NCI-H82 (cell line): ENCODE measurements at places on chromosomes 12 and 14.

DNA sequence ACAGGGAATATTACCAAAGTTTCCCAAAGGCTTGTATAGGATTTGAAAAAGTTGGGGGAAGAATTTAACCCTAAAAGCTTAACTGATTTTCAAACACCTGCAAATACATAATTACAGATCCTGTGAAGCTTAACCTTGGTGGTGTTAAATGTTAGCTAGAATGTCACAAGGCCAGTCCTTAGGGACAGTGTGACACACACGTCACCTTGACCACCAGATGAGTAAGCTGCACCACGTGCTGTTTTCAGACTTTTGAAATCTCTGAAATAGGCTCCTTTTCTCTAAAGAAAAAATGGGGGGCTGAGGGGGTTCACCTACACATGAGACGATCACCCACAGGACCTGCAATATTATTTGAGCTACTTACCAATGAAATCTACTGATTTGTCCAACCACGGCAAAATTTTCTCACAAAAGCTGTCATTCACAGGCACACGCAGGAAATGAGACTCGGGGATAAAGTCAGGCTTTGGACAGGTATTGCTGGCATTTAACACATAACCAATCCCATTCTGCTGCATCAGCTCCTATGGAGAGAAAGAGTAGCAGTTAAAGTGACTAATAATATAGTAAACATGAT lies 75.9 kb downstream of the DUSP16 start:
- DNase-seq: no peak

DNA sequence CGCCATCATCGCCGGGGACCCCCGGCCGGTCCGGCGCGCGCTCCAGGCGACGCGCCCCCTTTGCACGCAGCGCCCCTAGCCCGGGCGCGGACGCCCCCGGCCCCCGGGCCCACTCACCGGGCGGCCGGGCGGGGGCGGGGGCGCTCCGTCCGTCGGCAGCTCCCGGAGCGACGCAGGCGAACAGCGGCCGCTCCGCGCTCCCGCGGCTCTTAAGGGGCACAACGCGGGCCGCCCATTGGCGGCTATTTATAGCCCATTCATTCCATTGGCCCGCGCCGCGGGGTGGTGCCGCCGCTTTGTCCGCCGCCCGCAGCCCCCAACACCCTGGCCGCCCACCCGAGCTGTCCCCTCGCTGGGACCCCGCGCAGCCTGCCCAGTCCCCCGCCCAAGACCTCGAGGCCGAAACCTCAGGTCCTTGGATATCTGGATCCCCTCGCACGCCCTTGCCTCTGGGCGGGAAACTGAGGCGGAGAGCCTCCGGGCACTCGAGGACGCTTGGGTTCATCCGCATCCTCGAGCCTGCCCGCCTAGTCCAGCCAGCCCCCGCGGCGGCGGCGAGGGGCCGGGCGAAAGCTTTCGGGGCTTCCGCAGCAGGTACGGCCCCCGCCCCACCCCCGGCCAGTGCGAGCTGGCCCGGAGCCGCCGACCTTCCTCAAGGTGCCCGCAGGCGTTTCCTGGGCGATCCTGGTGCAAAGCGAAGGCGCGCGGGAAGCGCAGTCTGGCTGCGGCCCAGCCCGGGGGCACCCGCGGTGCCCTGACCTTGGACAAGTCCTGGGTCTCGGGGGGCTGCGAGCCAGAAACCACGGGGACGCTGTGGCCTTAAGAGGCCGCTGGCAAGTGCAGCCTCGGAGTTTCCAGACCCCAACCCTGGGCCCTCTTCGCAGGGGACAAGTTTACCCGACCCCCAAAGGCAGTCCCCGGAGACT lies at the start of gene CKB:
CKB (minus strand) TSS at position 182 of the 926 bp plus-strand sequence. CDS start 337 bp downstream, outside the sequence.
- DNase-seq: peak; percentile 90

- no peak for DNase-seq
Observed at GRCh38 chr14:91399868-91400640, 17.6 kb downstream of the CCDC88C start.

- no peak for DNase-seq
Observed at GRCh38 chr12:56081393-56082347, 1.7 kb downstream of the ERBB3 start.

DNA sequence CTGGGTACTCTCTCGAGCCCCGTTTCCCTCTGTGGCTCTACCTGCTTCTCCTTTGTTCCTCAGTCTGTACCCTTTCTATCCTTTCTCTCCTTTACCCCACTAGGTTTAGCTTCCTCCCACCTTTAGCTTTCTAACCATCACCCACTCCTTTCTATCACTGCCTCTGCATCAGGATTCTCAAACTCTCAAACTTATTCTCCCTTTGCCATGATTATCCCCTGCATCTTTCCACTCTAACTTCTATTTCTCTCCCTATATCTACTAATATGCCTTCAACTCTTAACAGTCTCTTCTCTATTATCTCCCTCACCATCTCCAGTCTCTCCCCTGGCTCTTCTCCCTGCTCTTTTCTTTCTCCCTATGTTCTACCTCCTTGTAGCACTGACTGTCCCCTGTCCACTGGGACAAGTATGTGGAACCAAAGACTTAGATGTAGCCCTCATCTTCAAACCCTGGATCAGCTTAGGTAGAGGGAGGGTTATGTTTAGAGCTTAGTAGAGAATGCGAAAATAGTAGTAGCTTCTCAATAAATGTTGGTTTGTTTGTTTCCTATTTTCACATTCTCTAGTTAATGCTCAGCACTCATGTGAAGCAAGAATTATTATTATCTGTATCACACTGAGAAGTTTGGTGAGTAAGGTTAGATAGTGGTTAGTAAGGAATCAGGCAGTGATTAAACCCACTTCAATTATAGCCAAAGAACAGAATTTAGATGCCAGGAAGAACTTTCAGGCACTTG lies 3.4 kb downstream of the GDF11 start:
- DNase-seq: no peak

GRCh38 chr12:119274636-119275065 lies 59.9 kb upstream of the CCDC60 start:
- no peak for DNase-seq

GRCh38 chr12:40261937-40262336 lies 37.1 kb downstream of the LRRK2 start:
- DNase-seq: no peak

DNA sequence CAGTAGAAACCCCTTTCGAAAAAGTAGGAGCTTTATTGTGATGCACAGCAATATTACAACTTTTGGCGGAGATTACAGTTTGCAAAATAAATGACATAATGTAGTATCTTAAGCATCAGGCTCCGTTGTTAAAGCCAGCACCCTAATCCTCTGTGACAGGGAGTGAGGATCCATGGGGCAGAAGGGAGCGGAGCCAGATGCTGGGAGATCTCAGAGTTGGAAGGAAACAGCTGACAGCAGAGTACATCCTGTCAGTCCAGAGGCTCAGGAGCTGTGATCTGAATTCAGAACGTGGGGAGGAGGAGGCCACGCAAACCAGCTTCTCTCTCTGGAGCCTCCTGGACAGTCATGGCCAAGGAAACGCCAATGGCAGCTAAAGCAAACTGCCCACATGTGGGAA lies 55.7 kb downstream of the TMTC1 start:
- DNase-seq: peak; percentile 75

DNA sequence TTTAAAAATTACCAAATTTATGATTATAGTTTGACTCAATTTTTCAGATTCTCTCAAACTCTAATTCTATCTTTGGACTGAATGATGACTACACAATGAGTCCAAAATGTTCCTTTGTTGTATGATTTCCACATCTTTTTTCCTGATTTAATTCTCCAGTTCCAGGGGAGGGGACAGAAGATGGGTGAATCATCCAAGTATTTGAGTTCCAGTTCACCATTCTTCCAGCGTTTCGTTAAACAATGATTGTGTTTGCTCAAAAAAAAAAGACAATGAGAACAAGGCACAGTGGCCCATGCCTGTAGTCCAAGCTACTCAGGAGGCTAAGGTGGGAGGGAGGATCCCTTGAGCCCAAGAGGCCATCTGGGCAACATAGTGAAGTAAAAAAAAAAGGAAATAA lies 23.8 kb downstream of the BAZ1A start:
- no peak for DNase-seq

DNA sequence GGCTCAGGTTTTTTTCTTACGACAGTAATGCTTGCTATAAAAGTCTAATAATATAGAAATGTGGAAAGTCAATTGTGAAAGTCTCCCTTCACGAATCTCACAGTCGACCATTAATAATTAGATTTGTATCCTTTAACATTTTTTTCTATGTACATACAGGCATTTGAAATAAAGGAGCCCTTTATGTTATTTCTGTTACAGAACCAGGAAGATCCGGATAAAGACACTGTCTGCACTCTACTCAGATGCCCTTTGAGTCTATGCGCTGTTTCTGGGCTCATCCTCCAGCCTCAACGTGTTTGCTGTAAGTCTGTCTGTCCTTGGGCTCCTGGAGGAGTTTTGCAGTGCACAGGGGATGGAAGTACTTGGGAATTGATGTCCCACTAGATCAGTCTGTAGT lies 212.2 kb upstream of the ATP2B1 start:
- no peak for DNase-seq

- no peak for DNase-seq
Observed at GRCh38 chr14:24088095-24088494, 6.0 kb upstream of the PCK2 start.

- no peak for DNase-seq
Observed at GRCh38 chr12:107986183-107986582, 142.9 kb upstream of the WSCD2 start.
